Camera-type eye (tissue), 1 donor: ENCODE measurements at places on chromosomes 5 and 9. TPM values are rescaled to one million over a fixed set of nuclear protein-coding genes. Genes with fewer than 3 reads are reported as not detected.

The SETD9 gene
- 12.0 TPM for total RNA-seq

The AHRR gene
- 11.5 TPM for total RNA-seq

The TEK gene
- total RNA-seq: 20.5 TPM

The DNAJB5 gene
- total RNA-seq: 23.5 TPM

The PRDM9 gene
- total RNA-seq: not detected

The OTP gene
- not detected for total RNA-seq

The ADCY2 gene
- 17.5 TPM for total RNA-seq

The CARTPT gene
- not detected for total RNA-seq

The IRX1 gene
- total RNA-seq: 13.0 TPM
